ENCODE measurements at places on chromosomes 6 and 20.
A peak's percentile ranks its signal among the peaks of the same experiment; 100 is the strongest.

GRCh38 chr6:39225543-39225942 lies 3.7 kb downstream of the KCNK5 start:
- no peak for DNase-seq
- H3K36me3 ChIP-seq, result no peaks in the 10 kb centered on the region
- H3K4me1 ChIP-seq, result peaks cover 87% of the 10 kb centered on the region
- H3K4me3 ChIP-seq, result no peak overlapping the region
- no peak overlapping the region for H3K27ac ChIP-seq

- peaks cover 10% of the 10 kb centered on the region for H3K4me1 ChIP-seq
- no peaks in the 10 kb centered on the region for H3K27me3 ChIP-seq
- H3K27ac ChIP-seq, result no peak overlapping the region
- DNase-seq, result no peak
- H3K4me3 ChIP-seq, result no peak overlapping the region
Measured at GRCh38 chr6:16514249-16514648, 247.0 kb downstream of the ATXN1 start.

GRCh38 chr20:34538671-34539123 lies 19.8 kb upstream of the MAP1LC3A start:
- H3K27me3 ChIP-seq, result no peaks in the 10 kb centered on the region
- no peaks in the 10 kb centered on the region for H3K4me1 ChIP-seq
- DNase-seq, result peak; percentile 47
- H3K4me3 ChIP-seq, result no peak overlapping the region

DNA sequence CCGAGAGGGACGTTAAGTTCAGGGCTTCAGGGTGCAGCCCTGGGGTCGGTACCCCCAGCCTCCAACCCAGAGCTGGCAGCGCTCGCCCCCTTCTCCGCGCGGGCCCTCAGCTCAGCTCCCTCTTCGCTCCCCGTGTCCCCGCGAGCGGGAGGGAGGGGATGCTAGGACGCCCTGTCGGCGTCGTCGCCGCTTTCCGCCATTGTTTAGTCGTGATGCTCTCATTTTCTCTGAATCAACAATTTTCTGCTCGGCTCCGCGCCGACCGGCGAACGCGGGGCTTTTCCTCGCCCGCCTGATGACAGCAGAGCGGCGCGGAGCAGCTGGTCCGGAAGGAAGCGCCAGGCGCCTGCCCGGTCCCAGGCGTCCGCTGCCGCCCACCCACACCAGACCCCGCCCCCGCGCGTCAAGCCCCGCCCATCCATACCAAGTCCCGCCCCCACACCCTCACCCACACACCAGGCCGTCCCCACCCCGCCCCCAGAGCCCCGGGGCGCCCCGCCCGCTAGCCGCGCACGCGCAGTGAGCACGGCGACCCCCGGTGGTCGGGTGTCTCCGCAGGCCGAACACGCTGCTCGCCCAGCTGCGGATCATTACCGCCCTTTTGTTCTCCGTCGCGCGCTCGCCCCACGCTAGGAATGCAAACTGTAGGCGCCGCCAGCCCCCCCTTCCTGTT lies 50.1 kb upstream of the SLC32A1 start:
- H3K36me3 ChIP-seq, result no peaks in the 10 kb centered on the region
- peak overlapping the region; percentile 52 for H3K4me3 ChIP-seq
- no peak overlapping the region for H3K27ac ChIP-seq
- no peak for DNase-seq

DNA sequence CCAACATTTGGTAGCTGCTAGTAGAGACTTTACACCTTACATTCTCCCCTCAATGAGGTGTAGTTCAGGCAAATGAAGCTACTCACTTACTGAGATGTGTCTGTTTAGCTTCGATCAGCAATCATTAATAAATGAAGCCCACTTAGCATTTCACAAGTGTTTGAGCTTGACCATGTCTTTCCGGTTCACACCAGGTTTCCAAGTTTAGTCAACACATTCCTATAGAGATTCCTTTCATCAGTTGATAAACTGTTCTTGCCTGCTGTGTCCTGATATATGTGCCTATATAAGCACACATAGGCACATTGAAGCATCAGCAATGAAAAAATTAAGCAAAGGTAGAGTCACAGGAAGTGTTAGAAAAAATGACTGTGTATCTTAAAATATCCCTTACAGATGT lies 150.0 kb downstream of the BTBD3 start:
- no peaks in the 10 kb centered on the region for H3K36me3 ChIP-seq
- H3K4me1 ChIP-seq, result no peaks in the 10 kb centered on the region
- H3K4me3 ChIP-seq, result no peak overlapping the region
- no peak overlapping the region for H3K27ac ChIP-seq
- no peaks in the 10 kb centered on the region for H3K27me3 ChIP-seq

DNA sequence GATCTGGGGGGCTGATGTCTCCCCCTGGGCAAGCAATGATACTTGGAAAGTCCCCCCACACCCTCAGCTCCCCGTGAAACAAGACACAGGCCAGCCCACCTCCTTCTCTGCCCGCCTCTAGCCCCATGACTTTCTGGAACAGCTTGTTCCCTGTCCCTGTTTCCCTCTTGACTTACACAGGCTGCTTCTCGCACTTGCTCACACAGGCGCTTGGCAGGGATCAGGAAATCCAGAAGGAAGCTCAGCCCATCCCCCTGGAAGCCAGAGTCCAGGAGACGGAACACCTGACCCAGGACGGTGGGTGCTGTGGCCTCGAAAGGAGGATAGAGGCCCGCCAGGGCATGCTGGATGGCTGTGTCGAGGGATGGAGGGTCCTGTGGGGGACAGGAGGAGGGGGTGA lies 14.8 kb downstream of the KIAA1755 start:
- H3K27me3 ChIP-seq, result no peaks in the 10 kb centered on the region
- DNase-seq, result peak; percentile 51
- H3K4me1 ChIP-seq, result peaks cover 5% of the 10 kb centered on the region
- H3K36me3 ChIP-seq, result peaks cover 54% of the 10 kb centered on the region
- H3K4me3 ChIP-seq, result no peak overlapping the region

GRCh38 chr6:16973051-16973450 lies 128.8 kb upstream of the STMND1 start:
- H3K4me3 ChIP-seq, result no peak overlapping the region
- H3K27ac ChIP-seq, result no peak overlapping the region
- H3K27me3 ChIP-seq, result no peaks in the 10 kb centered on the region
- H3K4me1 ChIP-seq, result no peaks in the 10 kb centered on the region
- DNase-seq, result no peak

DNA sequence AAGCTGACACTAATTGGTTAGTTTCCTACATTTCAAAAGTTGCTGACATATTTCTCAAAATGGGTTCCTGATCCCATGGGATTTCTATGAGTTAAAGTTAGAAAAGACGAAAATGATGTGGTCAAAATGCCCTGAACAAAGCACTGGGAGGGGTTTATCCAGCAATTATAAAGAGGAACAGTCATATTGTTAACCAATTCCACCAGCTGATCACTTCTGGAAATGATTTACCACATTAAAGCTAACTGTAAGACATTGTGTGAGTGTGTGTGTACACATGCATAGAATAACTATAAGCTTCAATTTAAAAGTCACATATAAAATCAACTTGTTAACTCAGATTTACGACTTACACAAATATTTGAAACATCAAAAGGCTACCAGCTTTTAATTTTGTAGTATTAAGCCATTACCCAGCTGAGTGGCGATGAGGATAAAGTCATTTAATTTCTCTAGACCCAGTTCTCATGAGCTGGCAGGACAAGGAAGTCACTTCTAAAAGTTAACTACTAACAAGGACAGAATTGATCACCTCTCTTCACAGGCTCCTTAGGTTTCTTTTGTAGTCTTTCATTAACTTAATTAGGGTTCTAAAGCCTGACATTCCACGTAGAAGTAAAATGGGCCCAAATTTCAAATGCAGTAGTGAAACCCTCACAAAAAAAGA lies 40.4 kb downstream of the MAN1A1 start:
- DNase-seq, result no peak
- no peak overlapping the region for H3K4me3 ChIP-seq
- peaks cover 16% of the 10 kb centered on the region for H3K36me3 ChIP-seq
- no peaks in the 10 kb centered on the region for H3K27me3 ChIP-seq
- no peaks in the 10 kb centered on the region for H3K4me1 ChIP-seq

DNA sequence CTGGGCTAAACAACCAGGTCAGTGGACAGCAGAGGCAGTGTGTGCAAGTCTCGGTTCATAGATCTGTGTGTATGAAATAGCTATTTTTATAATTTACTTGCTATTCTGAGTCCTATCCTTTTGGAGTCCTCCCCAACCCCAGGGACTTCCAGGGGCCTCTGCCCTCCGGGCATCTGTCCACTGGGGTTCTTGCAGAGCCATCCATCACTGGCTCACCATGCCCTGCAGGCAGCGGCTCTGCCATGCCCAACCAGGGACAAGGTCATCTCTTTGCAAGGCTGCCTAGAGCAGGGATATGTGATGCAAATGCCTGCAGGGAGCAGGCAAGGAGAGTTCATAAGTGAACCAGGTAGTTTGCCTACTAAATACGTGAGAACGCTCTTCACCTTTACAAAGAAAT lies 10.5 kb upstream of the BEND3 start:
- no peaks in the 10 kb centered on the region for H3K4me1 ChIP-seq
- DNase-seq, result no peak
- no peak overlapping the region for H3K27ac ChIP-seq
- H3K27me3 ChIP-seq, result no peaks in the 10 kb centered on the region
- no peak overlapping the region for H3K4me3 ChIP-seq

DNA sequence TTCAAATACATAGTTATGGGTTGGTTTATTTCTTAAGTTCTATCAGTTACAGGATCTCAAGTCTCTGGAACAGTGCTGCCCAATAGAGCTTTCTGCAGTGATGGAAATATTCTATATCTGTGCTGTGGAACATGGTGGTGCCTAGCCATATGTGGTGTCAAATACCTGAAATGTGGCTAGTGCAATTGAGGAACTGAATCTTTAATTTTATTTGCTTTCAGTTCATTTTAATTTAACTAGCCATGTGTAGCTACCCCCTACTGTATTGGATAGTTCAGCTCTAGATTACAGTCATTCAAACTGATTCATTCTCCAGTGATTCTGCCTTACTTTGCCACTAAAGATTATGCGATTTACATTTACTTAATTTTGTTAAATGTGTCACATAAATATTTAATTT lies 503.2 kb downstream of the CDKAL1 start:
- no peak overlapping the region for H3K27ac ChIP-seq
- H3K36me3 ChIP-seq, result no peaks in the 10 kb centered on the region
- DNase-seq, result no peak
- H3K4me1 ChIP-seq, result no peaks in the 10 kb centered on the region
- no peaks in the 10 kb centered on the region for H3K27me3 ChIP-seq
